ENCODE measurements at places on chromosomes 12 and 14.
A peak's percentile ranks its signal among the peaks of the same experiment; 100 is the strongest.

DNA sequence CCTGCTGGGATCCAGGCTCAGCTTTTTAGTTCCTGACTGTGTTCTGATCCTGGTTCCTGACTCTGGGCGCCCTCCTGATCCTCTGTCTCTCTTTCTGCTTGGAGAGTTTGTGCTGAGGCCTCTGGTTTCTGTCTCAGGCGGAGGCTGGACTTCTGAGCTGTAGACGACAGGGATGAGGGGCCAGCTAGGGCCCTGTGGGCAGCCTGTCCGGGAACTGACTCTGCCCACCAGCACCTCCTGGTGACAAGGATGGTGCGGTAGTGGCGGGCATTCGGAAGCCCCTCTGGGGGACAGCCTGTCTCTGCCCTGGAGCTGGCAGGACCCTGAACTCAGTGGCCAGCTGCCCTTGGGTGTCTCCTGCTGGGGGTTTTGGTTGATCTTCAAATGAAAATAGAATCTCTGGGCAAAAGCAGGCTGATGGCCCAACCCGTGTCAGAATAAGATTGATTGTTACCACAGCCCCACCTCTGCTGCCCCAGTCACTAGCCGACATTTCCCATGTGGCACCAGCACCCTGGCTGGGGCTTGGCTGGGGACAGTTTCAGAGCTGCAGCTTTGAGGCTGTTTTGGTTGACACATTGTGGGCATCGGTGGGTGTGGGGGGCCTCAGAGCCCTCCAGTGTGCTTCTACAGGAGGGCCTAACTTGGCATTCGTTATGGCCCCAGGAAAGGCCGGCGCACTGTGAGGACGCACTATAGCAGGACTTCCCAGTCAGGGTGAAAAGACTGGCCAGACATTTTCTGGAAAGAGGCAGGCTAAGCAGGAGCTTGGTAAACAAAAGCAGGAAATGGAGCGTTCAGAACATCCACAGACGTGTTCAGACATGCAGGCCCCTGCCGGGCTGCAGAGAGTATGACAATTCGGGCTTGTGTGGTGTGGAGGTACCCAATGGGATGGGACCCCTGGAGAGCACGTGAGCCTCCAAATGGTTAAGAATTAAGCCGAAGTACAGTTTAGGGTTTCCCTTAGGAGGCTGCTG is 16.2 kb downstream of the KRT80 start:
- peak; percentile 81 for DNase-seq

DNA sequence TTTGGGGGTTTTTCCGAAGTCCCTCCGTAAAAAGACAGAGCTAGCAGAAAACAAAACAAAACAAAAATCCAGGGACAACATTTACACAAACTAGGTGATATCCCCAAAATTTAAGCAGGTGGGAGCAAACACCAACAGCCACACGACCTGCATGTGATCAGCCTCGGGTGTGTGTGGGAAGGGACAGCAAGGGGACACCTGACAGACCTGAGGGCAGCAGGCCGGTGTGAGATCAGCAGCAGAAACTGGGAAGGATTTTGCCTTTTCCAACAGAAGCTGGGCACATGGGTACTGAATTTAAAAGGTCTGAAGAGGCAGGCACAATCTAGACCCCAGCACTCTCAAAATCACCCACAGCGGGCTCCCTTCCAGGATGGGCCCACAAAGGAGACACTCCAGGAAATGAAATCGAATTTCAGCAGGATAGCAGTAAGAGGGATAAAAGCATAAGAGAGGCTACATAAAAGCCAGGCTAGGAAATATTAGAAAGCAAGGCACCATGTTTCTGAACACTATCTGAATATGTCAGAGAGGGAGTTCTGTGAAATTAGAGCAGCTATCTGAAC is 36.5 kb upstream of the SELPLG start:
- DNase-seq, result no peak

- DNase-seq, result peak; percentile 70
These were observed 20.2 kb downstream of the CCDC177 start for GRCh38 chr14:69554500-69554899.

DNA sequence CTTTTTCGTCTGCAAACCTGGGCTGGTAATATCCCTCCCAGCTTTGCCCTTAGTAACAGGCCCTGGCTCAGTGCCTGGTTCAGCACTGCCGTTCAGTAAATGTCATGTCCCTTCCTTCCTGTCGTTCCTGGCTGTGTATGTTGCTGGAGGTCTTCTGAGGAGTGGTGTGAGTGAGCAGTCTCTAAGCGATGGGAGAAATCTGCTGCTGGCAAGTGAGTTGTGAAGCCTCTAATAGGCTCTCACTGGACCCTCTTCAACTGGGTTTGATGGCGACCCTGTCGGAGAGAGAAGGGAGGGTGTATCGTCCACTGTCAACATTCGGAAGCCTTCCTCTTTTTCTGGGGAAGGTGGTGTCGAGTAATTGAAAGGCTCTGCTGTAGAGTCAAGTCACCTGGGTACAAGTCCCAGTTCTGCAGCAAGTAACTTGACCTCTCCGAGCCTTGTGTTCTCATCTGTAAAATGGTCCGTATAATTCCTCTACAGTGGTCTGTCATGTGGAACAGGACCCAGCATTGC is 62.8 kb downstream of the HRK start:
- DNase-seq, result no peak

DNA sequence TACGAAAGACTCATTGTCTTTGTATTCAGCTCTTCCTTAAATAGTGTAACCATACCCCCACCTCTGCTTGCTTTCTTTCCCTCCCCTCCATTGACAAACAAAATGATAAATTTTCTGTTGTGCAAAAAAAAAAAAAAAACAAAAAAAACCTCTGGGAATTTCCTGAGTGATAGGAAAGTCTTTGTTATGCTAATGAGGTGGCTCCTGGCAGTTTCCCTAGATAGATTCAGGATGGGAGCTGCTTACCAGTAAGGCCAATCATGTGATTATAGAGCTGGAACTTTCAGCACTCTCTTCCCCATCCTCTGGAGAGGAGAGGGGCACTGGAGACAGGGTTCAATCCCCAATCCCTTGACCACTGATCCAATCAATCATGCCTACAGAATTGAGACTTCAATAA is 120.5 kb downstream of the NUAK1 start:
- no peak for DNase-seq

Measured in DMS79 treated with DMSO at 0.1 percent for 48 hours (cell line).